ENCODE measurements at places on chromosomes 11 and 22. TPM values are rescaled to one million over a fixed set of nuclear protein-coding genes. Genes with fewer than 3 reads are reported as not detected.

- DNase-seq = no peak
Observed at GRCh38 chr22:50061824-50062355, 3.8 kb upstream of the TTLL8 start.

- no peak for DNase-seq
Observed at GRCh38 chr22:49077586-49077985, 750.1 kb downstream of the BRD1 start.

- DNase-seq = no peak
Observed at GRCh38 chr22:33110562-33111163, 52.5 kb upstream of the SYN3 start.

GRCh38 chr11:107397357-107397756 is 60.3 kb downstream of the CWF19L2 start:
- DNase-seq = no peak

DNA sequence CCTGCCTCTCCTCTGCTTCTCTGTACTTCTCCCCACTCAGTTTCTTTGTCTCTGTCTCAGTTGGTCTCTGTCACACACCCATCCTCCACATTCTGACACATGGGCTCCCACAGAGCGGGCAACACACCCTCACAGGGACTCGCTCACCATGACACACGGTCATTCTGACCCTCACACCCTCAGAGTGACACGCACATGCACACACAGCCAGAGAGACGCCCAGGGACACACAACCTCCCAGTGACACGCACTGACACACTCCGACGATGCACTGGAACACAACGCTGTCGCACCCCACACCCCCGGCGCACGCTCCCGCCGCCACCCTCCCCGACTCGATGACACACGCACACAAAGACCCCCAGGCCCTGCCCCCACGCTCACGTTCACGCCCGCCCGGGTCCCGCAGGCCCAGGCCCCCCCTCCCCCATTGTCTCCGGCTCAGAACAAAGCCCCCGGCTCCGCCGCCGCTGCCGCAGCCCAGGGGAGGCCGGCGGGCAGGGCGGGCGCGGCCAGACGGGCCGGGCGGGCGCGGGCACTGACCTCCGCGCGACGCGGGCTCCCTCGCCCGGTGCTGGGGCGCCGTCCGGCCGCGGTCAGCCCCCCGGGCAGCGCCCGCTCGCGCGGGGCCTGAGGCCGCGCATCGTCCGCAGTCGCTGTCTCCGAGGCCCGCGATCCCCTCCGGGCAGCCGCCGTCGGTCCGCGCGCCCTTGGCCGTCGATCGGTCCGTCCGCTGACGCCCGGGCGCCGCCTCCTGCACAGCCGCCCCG is 404 bp downstream of the DCHS1 start:
- DNase-seq = no peak

DNA sequence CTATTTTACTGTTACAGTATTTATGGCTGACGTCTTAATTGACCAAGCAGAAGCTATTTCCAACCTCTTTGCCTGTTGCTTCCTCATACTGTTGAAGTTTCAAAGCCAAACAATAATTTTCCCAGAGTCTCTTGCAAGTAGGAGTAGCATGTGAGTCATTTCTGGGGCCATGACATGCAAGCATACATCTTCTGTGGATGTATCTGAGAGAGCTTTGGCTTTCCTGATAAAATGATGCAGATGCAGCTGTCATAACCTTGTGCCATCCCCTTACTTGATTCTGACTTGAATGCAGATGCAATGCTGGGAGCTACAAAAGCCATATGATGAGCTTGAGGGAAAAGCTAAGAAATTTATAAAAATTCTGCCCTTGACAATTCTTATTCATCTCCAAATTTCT is 243.1 kb upstream of the TENM4 start:
- DNase-seq = no peak

GRCh38 chr11:12724301-12725054 is 50.3 kb downstream of the TEAD1 start:
- no peak for DNase-seq

DNA sequence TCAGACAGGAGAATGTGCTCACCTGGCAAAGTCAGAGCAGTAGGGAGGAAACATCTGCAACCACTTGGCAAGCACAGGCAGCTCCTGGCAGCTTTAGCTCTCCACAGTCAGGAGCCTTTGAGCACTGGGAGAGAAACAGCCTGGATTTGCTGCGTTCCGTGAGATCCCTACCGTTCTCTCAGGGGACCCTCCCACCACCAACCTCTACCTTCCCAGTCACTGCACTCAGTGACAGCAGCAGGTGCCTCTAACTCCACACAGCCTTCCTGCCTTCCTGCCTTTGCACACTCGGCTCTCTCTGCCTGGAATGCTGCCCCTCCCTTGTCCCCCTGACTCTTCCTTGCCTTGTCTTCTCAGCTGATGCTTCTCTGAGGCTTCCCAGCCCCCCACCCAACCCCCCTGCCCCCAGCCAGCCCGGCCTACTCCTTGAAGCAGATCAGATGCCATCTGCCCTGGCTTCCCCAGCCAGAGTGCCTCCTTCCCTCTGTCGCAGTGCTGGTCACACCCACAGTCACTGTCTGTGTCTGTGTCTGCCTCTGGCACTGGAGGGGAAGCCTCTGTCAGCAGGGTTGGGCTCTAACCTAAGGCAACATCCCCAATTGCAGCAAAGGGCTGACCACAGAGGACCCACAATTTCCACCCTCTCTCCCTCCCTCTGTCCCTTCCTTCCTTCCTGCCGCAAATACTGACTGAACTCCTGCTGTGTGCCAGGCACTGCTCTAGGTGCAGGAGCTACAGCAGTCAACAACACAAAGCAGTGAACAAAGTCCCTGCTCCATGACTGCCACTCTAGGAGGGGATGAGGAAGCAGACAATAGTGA is 14.9 kb upstream of the TSKU start:
- no peak for DNase-seq

DNA sequence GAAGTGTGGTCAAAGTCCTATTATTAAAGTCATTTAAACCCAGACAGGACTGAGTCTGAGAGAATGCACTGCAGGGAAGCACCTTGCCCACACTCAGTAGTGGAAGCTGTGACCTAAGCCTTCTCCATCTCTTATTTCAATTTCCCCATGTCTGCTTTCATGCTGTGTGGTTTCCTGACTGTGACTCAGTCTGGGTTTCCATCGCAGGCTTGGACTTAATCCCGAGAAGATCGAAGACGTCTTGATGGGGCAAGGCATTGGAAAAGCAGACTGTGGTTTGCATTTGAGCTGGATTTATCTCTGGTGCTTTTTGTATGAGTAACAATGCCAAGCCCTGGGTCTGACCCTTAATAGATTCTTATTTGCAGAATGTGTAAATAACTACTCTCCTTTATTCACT is 238.9 kb downstream of the NTM start:
- DNase-seq = no peak

GRCh38 chr11:13035711-13036110 is 26.6 kb downstream of the RASSF10 start:
- DNase-seq = no peak

- no peak for DNase-seq
Observed at GRCh38 chr22:22167791-22168189, 76.8 kb upstream of the VPREB1 start.

DNA sequence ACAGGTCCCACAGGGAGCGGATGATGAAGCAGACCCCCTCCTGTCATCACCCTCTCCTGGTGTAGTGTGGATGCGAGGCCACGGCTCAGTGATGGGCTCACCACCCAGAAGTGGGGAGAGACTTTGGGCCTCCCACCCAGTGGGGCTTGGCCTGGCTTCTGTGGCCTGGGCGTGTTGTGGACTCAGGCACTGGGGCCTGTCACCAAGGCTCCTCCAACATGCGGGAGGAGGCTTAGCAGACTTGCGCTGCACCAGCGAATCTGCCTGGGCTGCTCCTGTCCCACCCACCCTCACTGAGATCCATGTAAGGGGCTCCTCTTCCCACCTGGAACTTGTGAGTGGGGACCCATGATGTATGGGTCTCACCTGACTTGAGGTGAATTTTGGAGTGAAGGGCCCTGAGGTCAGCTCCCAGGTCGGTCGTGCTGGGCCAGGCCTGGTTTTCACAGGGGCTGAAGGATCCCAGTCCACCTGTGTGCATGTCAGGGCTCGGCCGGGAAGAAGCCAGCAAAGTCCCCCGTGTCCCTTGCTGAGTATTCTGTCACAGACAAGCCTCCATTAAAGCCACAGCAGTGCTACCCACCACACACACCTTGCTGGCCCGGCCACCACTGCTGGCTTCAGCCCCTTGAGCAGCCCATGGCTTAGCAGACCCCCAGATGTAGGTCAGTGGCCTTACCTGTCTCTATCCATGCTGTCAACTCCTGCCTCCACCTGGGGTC is 4.2 kb downstream of the THAP7 start:
- no peak for DNase-seq

- no peak for DNase-seq
Observed at GRCh38 chr11:128530118-128531074, 57.0 kb downstream of the ETS1 start.

The ZP1 gene
- total RNA-seq = not detected

The LRRC55 gene
- 0.74 TPM for total RNA-seq

The ABCC8 gene
- 13.0 TPM for total RNA-seq

The OR10G4 gene
- total RNA-seq = not detected

The GLB1L3 gene
- 2.2 TPM for total RNA-seq

The ADM2 gene
- total RNA-seq = not detected

The APOL5 gene
- not detected for total RNA-seq
